ENCODE measurements at places on chromosomes 4 and X.

DNA sequence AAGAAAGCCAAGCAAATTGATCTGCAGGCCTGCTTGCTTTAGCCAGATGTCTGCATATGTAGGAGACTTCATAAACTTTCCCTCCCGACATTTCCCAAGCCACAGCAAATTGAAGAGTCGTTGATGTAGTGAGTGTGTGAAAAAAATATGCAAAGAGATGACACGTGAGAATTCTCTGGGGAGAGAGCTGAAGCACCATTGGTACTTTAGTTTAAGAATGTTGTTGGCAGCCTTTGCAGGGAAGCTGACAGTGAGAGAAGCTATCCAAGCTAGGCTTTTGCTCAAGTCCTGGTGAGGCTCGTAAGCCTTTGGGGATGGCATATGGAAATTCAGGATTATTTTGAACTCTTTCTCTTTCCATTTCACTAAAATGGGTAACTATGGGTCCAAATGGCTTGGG is 87.5 kb downstream of the GLRA2 start:
- peak; percentile 8 for DNase-seq

DNA sequence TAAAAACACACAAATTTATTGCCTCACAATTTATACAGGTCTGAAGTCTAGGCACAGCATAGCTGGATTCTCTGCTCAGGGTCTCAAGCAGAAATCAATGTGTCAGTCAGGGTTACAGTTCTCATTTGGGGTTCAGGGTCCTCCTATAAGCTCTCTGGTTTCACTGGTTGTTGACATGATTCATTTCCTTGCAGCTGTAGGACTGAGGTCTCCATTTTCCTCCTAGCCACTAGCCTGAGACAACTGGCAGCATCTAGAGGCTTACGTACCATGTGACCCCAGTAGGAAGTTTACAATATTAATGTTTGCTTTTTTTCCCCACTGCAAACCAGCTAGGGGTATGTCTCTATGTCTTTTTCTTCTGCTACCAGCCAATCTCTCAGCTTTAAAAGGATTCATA is 102.5 kb downstream of the CPEB2 start:
- no peak for DNase-seq

GRCh38 chrX:135982860-135983259 is 2.4 kb upstream of the SLC9A6 start:
- peak; percentile 3 for DNase-seq

GRCh38 chr4:102253860-102254259 is 91.4 kb downstream of the SLC39A8 start:
- no peak for DNase-seq

- DNase-seq: no peak
Observed at GRCh38 chrX:41245641-41246040, 88.3 kb upstream of the DDX3X start.

GRCh38 chr4:173505924-173506518 is 24.0 kb downstream of the HAND2 start:
- DNase-seq: peak; percentile 77

- DNase-seq: no peak
Observed at GRCh38 chr4:76535603-76536372, 100.8 kb downstream of the SHROOM3 start.

DNA sequence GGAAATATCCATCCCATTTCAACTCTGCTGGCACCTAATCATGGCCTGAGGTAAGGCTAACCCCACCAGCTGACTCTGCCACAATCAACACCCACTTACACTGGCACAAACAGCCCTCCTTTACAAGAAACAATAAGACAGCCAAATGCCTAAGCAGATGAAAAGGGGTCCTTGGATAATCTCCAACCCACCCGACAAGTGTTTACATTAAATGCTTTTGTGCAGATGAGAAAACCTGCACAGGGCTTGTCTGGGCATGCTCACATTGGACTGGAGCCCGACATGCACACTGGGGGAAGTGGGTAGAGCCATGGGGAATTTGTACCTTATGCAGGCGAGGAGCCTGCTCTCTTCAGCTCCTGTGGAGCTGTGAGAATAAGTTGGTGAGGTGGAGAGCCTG is 138.9 kb upstream of the ITM2A start:
- DNase-seq: no peak

GRCh38 chr4:63717384-63717783 is 691.9 kb downstream of the TECRL start:
- peak; percentile 48 for DNase-seq

DNA sequence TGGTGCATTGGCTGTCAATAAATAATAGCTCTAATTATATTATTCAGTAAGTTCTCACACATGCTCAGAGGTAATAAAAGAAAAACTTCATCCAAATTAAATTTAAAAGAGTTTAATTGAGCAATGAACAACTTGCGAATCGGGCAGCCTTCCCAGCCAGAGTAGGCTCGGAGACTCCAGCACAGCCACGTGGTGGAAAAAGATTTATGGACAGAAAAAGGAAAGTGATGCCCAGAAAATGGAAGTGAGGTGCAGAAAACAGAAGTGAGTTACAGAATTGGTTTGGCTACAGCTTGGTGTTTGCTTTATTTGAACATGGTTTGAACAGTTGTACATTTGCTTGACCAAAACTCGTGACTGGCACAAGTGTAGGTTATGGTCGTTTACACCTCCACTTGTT is 13.6 kb upstream of the BOD1L1 start:
- DNase-seq: no peak

DNA sequence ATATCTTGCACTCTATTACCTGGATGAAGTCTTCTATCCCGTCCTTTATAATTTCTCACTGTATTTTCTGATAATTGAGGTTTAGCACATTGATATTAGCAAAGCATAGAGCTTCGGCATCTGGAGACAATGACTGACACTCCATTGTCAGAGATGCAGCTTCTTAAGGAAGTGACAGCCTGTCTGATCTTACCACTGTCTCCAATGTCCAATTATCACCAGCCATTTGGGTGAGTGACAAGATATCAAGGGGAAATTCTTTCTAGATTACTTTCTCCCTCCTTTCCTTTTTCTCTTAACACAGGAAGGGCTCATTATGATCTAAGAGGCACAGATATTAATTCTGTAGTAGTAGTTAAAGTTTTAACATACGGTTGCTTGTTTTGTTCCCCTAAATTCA is 86.4 kb downstream of the LDB2 start:
- no peak for DNase-seq

DNA sequence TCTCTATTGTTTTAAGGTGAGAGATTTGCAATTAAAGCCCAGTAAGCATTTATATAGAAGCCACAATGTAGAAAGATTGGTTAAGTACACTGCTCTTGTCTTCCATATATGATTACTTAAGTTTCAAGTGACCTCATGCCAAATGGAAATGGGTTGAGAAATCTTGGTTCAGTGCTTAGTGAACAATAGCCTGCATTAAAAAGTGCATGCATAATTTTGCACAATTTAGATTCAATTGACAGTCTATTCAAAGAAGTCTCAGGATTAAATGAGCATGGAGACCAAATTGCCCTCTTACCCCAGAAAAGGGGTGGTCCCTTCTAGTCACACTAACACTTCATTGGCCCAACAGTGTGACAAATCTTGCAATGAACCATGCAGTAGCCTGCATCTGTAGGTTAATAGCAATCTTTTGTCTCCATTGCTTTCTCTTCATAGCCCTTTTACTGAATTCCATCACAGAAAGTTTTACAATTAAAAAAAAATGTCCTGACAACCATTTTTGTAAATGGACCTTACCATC is 93.6 kb downstream of the HHIP start:
- peak; percentile 48 for DNase-seq

GRCh38 chr4:166965562-166965961 is 268.7 kb downstream of the SPOCK3 start:
- no peak for DNase-seq

DNA sequence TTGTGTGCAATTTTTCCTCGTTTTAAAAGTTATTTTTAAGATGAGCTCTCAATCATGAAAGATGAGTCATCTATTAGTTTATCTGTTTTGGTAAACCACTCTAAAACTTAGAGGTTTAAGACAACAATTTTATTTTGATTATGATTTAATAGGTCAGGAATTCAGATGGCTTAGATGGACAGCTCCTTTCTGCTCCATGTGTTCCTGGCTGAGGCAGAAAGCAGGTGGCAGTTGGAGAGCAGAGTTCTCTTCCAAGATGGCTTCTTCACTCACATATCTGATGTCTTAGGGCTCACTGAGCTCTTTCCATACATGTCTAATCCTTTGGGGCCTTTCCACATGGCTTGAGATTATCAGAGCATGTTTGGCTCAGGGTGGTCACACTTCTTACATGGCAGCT is 48.3 kb upstream of the GRPR start:
- no peak for DNase-seq

All from fibroblast of pulmonary artery (primary cell).